ENCODE measurements at places on chromosomes 6 and 20.

GRCh38 chr20:49583669-49584417 lies 15.9 kb upstream of the PTGIS start:
- DNase-seq: no peak

- no peak for DNase-seq
Observed at GRCh38 chr6:160881148-160881808, 110.3 kb upstream of the MAP3K4 start.

- DNase-seq: no peak
Observed at GRCh38 chr6:20540683-20541082, 6.4 kb downstream of the CDKAL1 start.

DNA sequence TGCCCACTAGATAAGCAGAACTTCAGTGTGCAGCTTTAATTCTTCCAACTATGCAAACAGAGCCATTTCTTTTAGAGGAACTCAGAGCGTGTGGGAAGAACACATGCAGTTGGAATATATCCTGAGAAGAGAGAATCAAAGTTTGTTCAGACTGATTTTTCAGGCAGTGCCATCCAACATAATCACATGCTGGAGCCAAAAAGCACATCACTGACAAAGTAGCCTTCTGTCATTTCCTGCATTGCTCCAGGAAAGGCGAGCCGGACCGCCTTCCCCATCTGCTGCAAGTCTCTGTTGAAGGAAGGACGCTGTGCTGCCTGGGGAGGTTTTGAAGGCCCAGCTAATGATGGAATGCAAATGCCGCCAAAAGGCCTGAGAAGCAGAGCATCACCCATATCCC lies 98.4 kb downstream of the DOK5 start:
- DNase-seq: no peak

- DNase-seq: no peak
Observed at GRCh38 chr6:96157018-96157565, 141.3 kb downstream of the FUT9 start.

DNA sequence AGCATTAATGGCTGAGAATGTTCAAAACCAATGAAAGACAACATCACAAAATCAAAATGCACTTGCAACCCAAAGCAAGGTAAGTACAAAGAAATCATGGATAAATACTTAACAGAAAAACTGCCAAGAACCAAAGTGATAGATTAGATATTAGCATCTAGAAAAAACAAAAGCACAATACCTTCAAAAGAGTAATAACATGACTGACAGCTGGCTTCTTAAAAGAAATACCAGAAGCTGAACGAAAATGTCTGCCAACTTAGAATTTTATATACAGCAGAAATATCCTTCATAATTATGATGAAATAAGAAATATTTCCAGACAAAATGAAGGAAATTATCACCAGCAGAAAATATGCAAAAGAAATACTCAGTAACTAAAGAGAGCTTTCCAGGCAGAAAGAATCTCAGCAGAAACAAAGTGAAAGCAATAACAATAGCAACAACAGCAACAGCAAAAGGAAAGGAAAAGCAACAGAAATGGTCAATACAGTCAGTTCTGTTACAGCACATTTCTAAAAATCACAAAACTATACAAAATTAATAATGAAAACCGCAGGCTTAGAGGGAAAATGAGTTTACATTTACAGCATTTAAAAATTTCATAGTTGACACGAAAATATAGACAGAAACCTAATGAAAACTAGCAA lies 121.5 kb upstream of the MAN1A1 start:
- DNase-seq: no peak

GRCh38 chr6:9875605-9876353 lies 539.1 kb downstream of the TFAP2A start:
- no peak for DNase-seq

- DNase-seq: no peak
Observed at GRCh38 chr6:13907614-13908215, 17.0 kb upstream of the RNF182 start.

Measured in stimulated activated CD8-positive, alpha-beta memory T cell treated with anti-CD3 and anti-CD28 coated beads, Interleukin-4, amount 100 ng/mL, for 4 hours (primary cell).